ENCODE measurements at places on chromosomes 1 and 21. TPM values are rescaled to one million over a fixed set of nuclear protein-coding genes. Genes with fewer than 3 reads are reported as not detected.

GRCh38 chr1:103180660-103181059 is 72.3 kb upstream of the COL11A1 start:
- peak; percentile 5 for DNase-seq

ESRRG gene
- polyA plus RNA-seq = 2.8 TPM

- DNase-seq = no peak
Observed at GRCh38 chr1:40740039-40740996, 43.3 kb upstream of the KCNQ4 start.

AMY1A gene
- not detected for polyA plus RNA-seq

GRCh38 chr1:7942214-7942921 is 1.7 kb upstream of the TNFRSF9 start:
- peak; percentile 65 for DNase-seq

DNA sequence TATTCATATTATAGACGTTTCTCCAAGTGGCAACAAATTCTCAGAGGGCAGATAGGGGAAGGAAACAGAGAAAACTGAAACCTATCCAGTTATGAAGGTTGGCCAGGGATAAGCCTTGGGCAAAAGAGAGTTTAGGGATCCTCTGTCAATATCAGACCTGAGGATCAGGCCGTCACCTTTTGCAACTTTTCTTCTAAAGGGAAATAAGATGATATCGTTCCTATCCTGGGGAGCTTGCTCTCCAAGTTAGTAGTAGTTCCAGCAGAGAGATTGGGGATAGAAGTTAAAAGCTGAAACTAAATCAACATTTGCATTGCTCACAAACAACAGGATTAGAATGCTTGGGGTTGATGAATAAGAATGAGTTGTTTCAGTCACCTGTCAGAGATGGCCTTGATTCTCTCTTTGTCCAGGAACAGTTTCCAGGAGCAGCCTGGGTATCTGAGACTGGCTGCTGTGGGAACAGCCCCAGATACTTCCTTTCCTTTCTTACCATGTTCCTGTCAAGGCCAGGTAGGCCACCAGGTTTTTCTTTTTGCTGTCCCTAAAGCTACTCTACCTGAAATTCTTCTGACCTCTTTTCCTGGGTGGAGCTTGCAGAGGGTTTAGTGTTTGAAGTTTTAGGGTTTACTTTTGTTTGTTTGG is 2.5 kb downstream of the RIIAD1 start:
- DNase-seq = no peak
